Ureter (tissue), 1 donor: ENCODE measurements at places on chromosomes 5 and 9. TPM values are rescaled to one million over a fixed set of nuclear protein-coding genes. Genes with fewer than 3 reads are reported as not detected.
A peak's percentile ranks its signal among the peaks of the same experiment; 100 is the strongest.

DNA sequence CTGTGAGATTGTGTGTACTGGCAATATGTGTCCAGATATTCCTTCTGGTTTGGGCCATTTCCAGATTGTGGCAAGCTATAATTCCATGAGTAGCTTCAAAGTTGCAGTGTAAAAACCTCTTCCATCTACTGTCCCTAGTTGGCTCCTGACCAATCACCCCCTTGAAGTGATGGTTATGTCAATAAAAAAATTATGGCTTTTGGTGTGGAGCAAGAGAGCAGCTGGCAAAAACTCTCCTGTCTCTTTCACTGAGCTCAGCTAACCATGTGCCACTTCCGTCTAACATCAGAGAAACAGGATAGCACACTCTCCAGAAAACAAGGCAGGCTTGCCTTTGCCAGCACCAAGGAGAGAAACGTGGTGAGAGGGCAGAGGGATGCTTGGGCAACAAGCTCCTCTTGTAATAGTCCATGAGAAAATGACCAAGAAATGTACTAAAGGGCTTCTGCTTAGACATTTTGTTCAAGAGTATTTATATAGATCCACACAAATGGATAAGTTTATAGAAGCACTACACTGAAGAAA, 914.4 kb upstream of the SEMA6A start:
- DNase-seq, result no peak

DNA sequence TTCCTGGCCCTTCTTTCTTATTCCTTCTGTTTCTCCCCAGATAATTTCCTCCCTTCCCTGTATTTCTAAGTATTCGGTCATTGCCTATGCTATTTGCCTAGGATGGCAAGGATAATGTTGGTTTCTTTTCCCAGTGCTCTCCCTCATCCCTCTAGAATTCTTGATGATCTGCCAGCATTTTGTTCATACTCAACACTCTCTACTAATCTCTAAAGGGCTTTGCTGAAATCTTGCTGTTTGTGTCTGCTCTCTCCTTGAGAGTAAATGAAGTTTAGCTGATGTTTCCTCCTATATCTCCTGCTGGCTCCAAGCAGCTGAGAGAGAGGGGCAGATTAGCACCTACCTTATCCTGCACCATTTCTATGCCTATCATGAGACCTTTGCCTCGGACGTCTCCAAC, 38.1 kb downstream of the AGXT2 start:
- DNase-seq, result no peak

GRCh38 chr5:175742290-175742994, 84.6 kb downstream of the HRH2 start:
- peak; percentile 27 for DNase-seq

- DNase-seq, result no peak
Measured at GRCh38 chr9:92564504-92564903, 28.7 kb upstream of the ECM2 start.

DNA sequence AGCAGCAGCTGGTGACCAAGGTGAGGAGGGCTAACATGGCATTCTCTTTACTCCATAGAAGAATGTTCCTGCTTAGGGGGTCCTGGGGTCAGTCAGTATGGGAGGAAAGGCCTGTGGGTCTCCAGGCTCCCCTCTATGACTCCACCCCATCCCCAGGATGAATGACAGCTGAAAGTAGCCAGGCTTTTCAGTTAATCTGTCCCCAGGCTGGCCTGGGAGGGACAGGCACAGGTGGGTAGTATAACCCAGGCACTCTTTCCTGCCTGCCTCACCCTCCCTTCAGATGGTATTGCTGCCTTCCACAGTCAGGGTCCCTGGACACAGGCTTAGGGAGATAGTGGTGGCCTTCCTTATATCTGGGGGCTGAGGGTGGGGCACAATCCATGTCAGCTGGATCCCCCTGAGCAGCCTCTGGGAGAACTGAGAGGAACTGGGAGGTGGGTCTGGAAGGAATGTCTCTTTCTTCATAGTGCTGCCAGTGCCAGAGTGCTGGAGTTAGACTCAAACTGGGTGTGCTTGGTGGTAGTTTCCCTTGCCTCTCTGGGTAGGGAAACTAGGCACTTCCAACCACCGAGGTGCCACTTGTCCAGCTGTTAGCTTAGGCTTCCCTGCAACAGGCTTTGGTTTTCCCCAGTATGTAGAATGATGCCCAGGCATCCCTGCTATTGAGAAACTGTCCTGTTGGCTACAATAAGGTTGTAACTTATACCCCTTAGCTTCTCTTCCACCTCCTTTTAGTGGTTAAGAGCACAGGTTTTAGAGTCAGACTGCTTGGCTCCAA, 27.8 kb downstream of the LARP1 start:
- DNase-seq, result no peak

DNA sequence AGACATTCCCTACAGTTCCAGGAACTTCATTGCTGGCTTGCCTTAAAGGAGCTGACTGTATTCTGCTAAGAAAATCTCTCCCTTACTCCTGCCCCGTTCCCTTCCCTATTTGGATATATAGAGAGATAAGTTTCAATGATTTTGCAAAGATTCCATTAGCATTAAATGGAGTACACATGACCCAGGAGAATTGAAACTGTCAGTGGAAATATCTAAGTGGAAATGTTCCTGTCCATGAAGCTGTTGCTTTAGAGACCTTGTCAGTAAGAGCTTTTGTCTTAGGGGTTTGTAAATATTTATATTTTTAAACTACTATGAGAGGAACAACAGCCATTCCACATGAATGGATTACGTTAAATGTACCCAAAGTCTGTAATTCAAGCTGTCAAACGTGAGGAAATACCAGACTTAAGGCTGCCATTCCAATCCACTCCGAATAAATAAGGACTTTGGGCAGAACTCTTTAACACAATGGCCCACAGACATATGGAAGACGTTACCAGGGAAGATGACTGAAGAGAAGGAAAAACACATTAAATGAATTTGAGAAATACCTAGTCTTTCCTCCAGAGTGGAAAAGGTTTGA, 387.1 kb upstream of the PAPPA start:
- no peak for DNase-seq

GRCh38 chr5:33091571-33092363, 349.0 kb upstream of the TARS1 start:
- no peak for DNase-seq

DNA sequence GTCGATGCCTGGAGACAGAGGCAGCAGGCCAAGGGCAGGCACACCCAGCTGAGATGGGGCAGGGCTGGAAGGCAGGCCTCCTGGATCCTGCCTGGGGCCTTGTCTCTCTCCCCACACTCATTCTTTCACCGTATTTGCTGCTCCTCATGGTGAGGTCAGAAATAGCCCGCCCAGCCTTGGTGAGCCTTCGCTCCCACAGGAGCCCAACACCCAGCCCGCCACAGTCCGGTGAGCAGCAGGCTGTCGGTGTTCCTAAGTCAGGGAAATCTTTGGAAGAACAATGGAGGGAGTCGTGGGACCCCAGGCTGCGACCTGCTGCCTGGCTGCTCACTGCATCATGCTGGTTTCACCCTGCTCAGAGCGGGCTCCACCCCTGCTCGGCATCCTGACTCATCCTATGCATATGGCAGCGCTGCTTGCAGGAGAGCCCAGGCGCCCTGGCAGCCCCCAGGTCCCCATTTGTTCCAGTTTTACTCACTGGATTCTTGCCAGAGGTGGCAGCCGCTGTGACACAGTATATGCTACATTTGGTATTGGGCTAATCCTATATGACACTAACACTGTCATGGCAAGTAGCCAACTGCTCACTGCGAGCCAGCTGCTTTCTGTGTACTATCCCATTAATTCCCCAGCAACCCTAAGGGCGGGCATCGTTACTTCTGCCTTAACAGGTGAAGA, 53.2 kb upstream of the NCS1 start:
- DNase-seq, result no peak

- no peak for DNase-seq
Measured at GRCh38 chr9:89077519-89077918, 86.3 kb downstream of the S1PR3 start.

- no peak for DNase-seq
Measured at GRCh38 chr9:2086116-2086515, 71.0 kb downstream of the SMARCA2 start.

GRCh38 chr5:173707392-173707791, 90.9 kb upstream of the BOD1 start:
- DNase-seq, result peak; percentile 51

- no peak for DNase-seq
Measured at GRCh38 chr9:132241840-132242620, 80.2 kb downstream of the NTNG2 start.

GRCh38 chr5:38286002-38286401, 27.6 kb downstream of the EGFLAM start:
- DNase-seq, result no peak

GRCh38 chr5:72064801-72065570, 42.3 kb upstream of the MAP1B start:
- no peak for DNase-seq

DNA sequence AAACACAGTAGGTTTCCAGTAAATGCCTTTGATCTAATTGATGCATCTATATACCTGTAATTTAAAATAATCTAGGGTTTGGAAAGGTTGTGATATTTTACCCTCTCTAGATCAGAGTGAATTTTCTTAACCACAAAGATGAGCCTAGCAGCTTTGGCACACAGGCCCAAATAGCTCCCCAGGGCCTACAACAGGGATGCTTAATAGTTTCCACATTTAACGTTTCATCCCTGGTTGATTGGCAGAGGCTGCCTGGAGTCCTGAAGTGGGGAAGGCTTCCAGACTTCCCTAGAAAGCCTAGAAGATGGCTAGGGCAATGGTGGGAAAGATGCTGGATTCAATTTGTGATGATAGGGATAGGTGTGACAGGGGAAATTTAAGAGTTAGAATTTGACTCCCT, 206.6 kb downstream of the NSG2 start:
- no peak for DNase-seq

GRCh38 chr9:73270967-73271721, 119.5 kb downstream of the ANXA1 start:
- DNase-seq, result no peak

GRCh38 chr5:135040034-135040332, 6.0 kb upstream of the PITX1 start:
- DNase-seq, result no peak

DNA sequence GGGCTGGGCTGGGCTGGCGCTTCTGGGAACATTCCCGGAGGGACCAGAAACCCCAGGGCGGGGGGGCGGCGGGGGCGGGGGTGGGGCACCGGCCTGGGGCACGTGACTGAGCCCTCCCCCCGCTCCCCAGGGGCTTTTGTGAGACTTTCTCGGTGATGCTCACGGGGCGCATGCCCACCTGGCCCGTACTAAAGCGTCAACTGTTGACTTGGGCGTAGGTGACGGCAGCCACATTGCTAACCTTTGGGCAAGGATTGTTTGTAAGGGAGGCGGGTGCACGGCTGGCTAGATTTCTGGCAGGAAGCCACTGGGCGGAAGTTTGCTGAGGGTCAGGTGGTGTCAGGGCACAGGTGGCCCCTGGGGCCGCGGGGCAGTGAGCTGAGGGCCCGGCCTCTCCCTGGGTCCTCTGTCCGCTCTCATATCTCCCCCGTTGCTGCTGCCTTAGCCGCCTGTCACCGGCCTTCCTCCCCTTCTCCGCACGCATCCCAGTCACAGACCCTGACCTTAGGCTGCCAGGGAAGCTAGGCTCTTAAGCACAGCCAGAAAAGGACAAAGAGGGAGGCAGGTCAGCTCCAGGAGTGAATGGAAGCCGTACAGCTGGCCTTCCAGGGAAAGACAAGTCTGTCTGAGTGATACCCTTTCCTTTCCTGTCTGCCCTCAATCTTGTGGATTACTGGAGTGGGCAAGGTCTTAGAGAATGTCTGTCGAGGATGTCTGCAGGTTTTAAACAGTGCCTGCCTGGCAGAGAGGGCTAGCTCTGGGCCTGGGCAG, 812 bp downstream of the CACFD1 start:
- peak; percentile 84 for DNase-seq

DNA sequence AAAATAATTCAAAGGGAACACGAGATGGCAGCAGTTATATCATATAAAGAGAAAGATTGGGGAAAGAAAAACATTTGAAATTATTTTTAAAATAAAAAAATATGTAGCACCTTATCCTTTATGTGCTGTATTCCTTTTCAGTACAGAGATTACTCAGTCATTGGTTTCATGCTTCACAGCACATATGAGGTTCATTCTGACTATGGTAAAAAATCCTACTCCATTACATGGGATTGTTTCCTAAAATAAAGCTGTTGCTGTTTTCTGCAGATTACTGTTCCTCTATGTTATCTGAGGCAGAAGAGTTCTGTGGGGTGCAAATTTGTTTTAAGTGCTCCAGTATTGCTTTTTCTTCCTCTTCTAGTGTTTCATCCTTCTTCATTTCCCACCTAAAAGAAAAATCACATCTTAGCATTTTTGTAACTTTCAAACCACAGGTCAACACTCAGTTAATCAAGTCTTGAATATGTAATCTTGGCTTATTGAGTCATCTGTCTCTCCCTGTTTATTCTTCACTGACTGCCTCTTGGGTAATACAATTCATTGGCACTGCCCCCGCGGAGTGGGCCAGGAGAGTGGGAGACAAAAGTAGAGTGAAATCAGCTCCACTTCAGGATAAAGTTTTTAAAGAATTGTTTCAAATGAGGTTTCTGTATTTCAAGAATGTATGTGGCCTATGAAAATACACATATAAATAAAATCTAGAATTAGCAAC, 412.5 kb upstream of the POU5F2 start:
- DNase-seq, result no peak

DNA sequence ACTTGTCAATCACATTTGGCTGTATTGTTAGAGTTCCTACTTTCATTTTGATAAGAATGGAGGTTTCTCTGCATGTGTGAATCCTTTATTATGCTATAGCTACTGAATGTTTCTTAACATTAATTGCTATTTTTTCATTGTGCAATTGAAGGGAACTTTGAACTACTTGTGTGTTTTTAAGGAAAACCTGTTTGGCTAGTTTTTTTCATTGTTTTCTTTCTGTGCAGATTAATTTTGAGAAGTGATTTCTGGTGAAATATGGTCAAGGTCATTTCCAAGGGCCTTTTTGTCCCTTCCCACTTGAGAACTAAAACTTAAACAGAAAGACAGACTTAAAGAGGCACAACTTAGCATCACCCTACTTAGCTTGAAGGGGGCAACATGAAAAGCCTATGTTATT, 1309.2 kb upstream of the WWC1 start:
- DNase-seq, result no peak

DNA sequence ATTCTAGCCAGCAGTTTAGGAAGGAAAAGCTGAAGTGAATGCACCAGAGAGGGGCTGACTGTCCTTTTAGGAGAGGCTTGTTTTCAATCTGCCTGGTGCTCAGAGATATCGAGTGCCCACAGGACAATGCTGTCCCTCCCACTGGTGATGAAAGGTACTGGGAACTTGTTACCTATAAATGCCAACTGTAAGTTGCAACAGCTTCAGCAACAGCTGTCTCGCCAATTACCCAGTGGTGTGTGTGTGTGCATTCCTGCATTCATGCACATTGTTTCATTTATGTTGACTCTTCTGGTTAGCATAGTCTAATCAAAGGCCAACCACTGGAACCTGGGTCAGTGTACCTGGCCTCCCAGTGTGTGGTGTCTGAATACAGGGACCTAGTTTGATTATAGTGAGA, 161.1 kb downstream of the CSNK1G3 start:
- DNase-seq, result no peak

GRCh38 chr5:61328791-61329549, 3.1 kb upstream of the ZSWIM6 start:
- DNase-seq, result no peak

Gene OLFML2A
- total RNA-seq, result 13.1 TPM

Gene PRDM12
- 0.21 TPM for total RNA-seq

Gene TAF1L
- total RNA-seq, result not detected

Gene INSL4
- not detected for total RNA-seq

Gene IFT74
- 21.7 TPM for total RNA-seq

Gene CDX1
- total RNA-seq, result not detected

Gene SLC6A7
- total RNA-seq, result 0.10 TPM

Gene PAX5
- not detected for total RNA-seq

Gene SPIN1
- total RNA-seq, result 77.9 TPM

Gene FRMD3
- total RNA-seq, result 16.8 TPM

Gene PALM2AKAP2
- total RNA-seq, result 7.8 TPM

Gene DCTN4
- 93.0 TPM for total RNA-seq
